ENCODE measurements at places on chromosomes 7 and 10. TPM values are rescaled to one million over a fixed set of nuclear protein-coding genes. Genes with fewer than 3 reads are reported as not detected.

The C10orf62 gene
- total RNA-seq, result 0.13 TPM

The IDI2 gene
- not detected for total RNA-seq

The ATOH7 gene
- total RNA-seq, result 0.16 TPM

The NCF1 gene
- 0.63 TPM for total RNA-seq

The HOXA9 gene
- total RNA-seq, result 87.0 TPM

The TNS3 gene
- total RNA-seq, result 27.5 TPM

The LDB3 gene
- under 0.01 TPM for total RNA-seq
